H9 (cell line): ENCODE measurements at places on chromosomes 2 and 18. TPM values are rescaled to one million over a fixed set of nuclear protein-coding genes. Genes with fewer than 3 reads are reported as not detected.

Gene KATNAL2
- total RNA-seq, result 20.1 and 21.7 TPM in 2 replicates

Gene MYCN
- 100.0 and 105 TPM in 2 replicates for total RNA-seq

Gene CD226
- 0.04 TPM in 1 of 2 replicates, not detected in the other for total RNA-seq

Gene HOXD1
- not detected in 2 replicates for total RNA-seq

Gene GREB1L
- total RNA-seq, result 2.1 and 2.7 TPM in 2 replicates

Gene CRYGD
- not detected in 2 replicates for total RNA-seq

Gene ZNF512
- total RNA-seq, result 35.6 and 38.2 TPM in 2 replicates

Gene CNNM3
- total RNA-seq, result 22.8 and 25.0 TPM in 2 replicates

Gene OR6B2
- total RNA-seq, result not detected in 2 replicates

Gene ST8SIA3
- 1.9 and 2.3 TPM in 2 replicates for total RNA-seq

Gene LONRF2
- total RNA-seq, result 2.4 and 2.7 TPM in 2 replicates

Gene MAP2
- 0.87 and 1.3 TPM in 2 replicates for total RNA-seq

DNA sequence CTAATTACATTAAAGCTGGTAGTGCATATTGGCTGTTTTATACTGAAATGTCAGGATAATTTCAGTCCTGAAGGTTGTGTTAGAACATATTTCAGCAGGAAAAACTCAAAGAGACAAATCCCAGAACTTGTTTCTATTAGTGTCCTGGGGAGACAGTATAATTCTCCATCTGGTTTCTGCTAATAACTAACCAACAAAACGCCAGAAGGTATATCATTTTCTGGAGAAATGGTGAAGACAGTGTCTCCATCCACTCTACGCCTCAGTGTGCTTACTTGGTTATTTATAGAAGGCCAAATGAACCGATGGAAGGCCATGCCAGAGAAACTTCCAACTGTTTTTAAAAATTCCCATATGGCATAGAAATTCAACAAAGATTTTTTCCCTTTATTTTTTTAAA is 41.6 kb downstream of the GCA start:
- no peak for DNase-seq

GRCh38 chr18:55275039-55275901 is 312.7 kb downstream of the TCF4 start:
- DNase-seq, result no peak

- DNase-seq, result no peak
These were observed 46.0 kb upstream of the FAM136A start for GRCh38 chr2:70347831-70348230.

GRCh38 chr2:85178980-85179411 is 45.8 kb downstream of the TCF7L1 start:
- DNase-seq, result no peak

GRCh38 chr2:168593713-168594112 is 137.6 kb downstream of the CERS6 start:
- no peak for DNase-seq

DNA sequence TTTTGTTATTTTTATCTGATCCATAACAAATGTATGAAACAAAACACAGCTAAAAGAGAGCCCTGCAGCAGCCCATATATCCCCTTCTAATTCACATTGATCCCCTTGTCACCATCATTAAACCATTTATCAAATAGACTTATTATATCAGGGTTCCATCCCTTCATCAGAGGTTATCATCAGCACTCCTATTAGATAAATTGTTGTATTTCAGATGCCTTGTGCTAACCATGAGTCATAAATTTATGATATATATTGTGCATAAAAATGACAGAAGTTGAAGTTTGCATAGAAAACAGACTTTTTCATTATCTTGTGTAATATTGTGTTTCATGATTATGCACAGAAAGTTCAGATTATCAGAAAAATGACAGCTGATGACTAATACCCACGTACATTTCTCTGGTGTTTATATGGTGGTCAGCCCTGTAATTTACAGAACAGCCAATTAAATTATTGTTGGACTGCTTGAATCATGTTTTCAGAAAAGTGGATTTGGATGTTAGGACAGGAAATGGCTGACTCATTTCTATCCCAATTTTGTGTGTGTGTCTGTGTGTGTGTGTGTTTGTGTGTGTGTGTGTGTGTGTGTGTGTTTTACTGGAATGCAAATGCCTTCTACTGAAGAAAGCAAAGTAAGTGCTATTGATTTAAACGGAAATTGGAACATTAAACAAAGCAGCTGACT is 80.9 kb downstream of the PPP1R1C start:
- no peak for DNase-seq

DNA sequence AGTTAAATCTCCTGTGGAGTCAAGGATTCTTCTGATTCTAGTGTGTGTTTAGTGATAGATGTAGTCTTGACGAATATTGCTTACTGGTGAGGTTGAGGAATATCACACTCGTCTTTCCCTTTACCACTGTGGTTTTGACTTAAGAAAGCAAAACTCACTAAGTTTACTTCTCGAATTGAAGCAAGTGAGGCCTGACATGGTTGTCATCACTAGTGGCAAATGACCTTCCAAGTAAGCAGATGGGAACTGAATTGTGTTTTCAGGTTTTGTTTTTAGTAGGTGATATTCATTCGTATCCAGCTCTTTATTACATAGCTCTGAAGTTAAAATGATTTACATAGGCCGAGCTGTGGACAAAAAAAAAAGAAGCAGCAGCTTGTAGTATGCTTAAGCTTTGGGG is 20.6 kb upstream of the DSG4 start:
- no peak for DNase-seq

GRCh38 chr18:49608366-49609255 is 46.8 kb downstream of the LIPG start:
- no peak for DNase-seq

GRCh38 chr18:52995875-52996274 is 655.9 kb downstream of the DCC start:
- no peak for DNase-seq

DNA sequence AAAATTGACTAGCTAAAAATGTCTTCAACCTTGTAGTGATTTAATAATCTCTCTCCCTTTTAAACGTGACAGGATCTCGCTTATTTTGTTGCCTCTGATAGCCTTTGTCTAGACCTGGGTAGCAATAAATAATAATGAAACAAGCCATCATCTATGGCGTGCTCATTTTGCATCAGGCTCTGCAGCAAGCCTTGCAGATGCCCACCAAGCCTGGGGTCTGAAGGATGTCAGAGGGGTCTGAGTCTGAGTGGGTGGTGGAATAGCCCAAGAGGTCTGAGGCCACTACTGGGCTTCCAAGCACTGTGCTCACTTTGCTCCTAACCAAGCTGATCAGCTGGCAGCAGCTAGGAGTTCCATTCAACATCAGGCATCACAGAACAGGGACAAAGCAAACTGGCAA is 109.4 kb downstream of the GYPC start:
- no peak for DNase-seq

GRCh38 chr2:16653799-16654198 is 11.8 kb downstream of the CYRIA start:
- no peak for DNase-seq

- DNase-seq, result no peak
These were observed 291.9 kb upstream of the SPRED2 start for GRCh38 chr2:65724336-65724735.

- no peak for DNase-seq
These were observed 1.5 kb downstream of the C18orf54 start for GRCh38 chr18:54359233-54359632.

DNA sequence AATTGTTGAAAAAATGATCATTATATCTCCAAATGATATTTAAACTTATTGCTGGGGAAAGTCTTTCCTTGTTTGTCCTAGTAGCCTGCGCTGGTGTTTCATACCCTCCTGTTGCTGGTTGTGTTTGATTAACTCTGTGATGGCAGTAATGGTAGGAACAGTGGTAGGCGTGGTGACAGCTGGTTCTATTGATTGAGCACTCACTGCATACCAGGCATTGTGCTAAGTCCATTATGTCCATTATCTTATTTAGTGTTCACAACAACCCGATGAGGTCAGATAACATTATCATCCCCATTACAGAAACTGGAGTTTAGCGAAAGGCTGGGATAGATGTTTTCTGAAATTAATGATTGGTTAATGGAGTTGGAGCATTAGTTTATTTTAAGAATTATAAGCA is 77.8 kb upstream of the STON1 start:
- no peak for DNase-seq

DNA sequence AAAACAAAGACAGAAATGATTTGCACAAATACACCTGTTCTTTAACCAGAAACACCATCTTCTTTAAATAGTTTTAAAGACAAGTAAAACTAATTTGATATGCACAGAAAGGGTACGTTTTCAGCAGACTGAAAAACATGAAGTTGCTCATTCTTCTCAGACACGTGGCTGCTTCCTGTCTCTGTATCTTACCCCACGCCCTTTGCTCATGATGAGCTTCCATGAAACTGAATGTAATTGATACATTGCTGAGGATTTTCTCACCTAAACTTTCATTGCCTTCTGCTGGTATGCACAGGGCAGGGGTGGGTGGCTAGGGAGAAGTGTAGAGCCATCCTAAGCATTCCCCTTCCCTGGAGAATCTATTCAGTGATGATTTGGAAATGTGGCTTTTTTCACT is 644.3 kb downstream of the BCL11A start:
- DNase-seq, result no peak

GRCh38 chr2:121748202-121748601 is 7.2 kb upstream of the TSN start:
- peak; percentile 57 for DNase-seq

DNA sequence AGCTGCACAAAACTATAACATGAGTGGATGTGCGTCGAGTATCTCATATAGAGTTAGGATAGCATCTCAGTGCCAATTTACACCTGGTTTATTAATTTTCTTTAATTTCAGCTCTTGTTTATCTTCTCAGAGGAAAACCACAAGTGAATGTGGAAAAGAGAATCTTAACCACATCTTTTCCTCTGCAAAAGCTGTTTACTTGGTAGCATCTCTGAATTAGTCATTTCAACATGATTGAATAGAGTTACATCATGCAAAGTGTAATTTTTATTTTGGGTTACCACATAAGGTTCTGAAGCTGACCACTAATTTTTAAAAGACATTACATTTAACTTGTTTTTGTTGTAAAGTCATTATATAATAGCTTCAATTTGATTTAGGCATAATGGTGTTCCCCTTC is 83.8 kb upstream of the FAM237A start:
- no peak for DNase-seq

GRCh38 chr2:28084564-28084963 is 194.0 kb downstream of the BABAM2 start:
- DNase-seq, result no peak

GRCh38 chr2:181456660-181457120 is 496 bp upstream of the ITGA4 start:
- DNase-seq, result peak; percentile 57

DNA sequence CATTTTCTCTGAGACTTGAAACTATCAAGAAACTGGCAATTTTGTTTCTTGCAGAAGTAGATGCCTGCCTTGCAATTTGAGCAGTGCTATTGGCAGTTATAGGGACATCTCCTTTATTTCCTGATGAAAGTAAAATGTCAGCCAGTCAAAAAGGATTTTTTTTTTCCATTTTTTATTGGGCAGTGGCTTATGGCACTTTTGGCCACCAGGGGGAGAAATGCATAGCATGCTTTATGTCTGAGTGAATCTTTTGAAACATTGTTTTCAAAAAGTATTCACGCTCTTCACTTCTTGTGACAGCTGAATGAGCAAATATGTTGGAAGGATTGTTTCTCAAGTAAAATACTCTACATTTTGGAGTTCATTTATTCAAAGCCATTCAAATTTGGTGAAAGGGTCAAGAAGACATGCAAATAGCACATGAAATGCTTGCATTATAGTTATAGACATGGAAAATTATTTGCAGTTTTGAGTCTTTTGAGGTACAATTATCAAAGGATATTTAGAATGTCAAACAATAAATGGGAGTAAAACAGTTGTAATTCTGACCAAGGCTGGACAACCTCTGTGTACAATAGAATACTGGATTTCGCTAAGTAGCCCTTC is 491.0 kb downstream of the CDH2 start:
- DNase-seq, result no peak

DNA sequence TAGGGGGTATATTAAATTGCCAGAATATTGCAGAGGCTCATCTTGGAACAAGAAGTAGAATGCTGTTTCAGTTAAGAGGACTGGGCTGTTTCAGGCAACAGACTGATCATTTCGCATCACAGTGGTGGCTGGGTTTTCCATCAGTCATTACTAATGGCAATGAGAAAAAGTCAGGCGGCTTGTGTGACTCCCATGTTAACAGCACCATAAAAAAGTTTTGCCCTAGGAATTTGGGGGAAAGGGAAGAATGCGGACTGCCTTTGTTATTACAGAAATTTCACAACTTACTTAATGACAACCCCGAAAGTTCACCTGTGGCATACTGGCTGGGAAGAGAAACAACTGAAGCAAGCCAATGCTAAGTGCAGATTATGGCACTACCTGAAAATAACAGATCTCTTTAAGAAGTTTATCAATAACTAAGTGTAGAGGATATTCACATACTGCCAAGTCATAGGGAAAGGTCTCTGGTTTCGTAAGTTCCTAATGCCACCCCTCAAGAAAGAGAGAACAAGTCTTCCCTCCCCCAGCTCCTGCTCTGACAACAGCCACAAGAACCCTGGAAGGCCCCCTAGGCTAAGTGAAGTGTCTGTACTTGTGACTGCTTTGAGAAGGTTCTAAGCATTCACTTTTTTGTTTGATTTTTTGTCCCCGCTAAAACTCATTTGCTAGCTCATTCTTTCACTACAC is 40.5 kb upstream of the AP1S3 start:
- DNase-seq, result no peak

DNA sequence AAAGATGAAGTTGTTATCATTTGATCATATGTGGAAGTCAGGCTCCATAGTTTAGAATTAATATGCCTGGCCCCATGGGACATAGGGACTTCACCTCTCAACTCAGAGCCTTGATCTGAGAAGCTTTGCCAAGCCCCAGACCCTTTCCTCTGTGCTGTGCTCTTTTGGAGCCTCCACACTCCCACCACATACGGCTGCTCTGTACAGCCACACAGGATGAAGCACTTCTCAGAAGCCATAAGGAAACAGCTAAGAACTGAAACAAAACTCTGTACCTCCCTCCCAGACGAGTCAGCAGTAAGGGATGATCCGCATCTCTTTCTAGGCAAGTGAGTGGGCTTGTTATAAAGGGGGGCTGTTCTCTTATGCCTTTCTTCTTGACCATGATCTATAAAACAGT is 66.5 kb downstream of the CAB39 start:
- DNase-seq, result no peak
